ENCODE measurements at places on chromosomes 11 and 22.

- DNase-seq = no peak
These were observed 815 bp upstream of the MS4A6A start for GRCh38 chr11:60183591-60184205.

- DNase-seq = no peak
These were observed 92.6 kb downstream of the DEPDC5 start for GRCh38 chr22:31846161-31847115.

GRCh38 chr22:23838681-23839468 lies at the start of gene DERL3:
DERL3 (minus strand) TSS chr22:23839006; CDS start chr22:23838987, 19 bp downstream.
- peak; percentile 86 for DNase-seq

- DNase-seq = no peak
These were observed 500.4 kb downstream of the MIAT start for GRCh38 chr22:27157666-27158370.

Data from HFF-Myc (cell line).